Cortex of kidney (tissue), 1 donor: ENCODE measurements at places on chromosomes 1 and 21.

GRCh38 chr1:98035602-98036002 lies 114.8 kb upstream of the DPYD start:
- no peak for DNase-seq

DNA sequence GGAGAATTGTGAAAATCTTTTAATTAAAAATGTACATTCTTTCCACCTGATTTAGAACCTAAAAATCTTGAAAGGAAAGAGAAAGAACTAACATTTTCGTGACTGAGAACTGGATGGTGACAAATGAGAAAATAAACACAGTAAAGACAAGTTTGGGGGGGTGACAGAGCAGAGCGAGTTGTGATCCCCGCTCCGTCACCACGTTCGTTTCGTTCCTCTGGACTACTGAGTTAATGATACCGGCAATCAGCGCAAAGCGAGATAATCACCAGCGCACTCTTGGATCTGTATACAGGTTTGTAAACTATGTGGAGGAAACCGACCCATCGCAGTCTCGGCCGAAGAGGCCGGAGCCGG lies 31.2 kb upstream of the CFAP126 start:
- DNase-seq = no peak

DNA sequence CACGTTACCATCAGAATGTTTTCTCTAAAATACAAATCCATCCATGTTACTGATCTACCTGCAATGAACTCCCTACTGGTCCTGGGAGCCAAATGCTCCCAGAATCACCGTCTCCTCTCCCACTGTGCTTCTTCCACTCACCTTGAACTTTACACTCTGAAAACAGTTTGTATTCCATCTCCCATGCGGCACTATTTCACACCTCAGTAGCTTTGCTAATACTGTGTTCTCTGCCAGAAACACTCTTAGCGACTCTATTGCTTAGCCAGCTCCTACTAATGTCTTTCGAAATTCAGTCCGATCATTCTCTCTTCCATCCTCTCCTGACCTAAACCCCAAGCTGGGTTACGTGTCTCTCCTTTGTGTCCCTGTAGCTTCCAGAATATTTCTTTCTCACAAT lies 284.4 kb upstream of the DUSP10 start:
- no peak for DNase-seq

GRCh38 chr1:153404768-153405167 lies 11.6 kb upstream of the S100A7A start:
- no peak for DNase-seq

GRCh38 chr1:226309398-226310244 lies 657 bp upstream of the LIN9 start:
- no peak for DNase-seq

- DNase-seq = no peak
These were observed 29.4 kb upstream of the PRSS38 start for GRCh38 chr1:227785805-227786671.

DNA sequence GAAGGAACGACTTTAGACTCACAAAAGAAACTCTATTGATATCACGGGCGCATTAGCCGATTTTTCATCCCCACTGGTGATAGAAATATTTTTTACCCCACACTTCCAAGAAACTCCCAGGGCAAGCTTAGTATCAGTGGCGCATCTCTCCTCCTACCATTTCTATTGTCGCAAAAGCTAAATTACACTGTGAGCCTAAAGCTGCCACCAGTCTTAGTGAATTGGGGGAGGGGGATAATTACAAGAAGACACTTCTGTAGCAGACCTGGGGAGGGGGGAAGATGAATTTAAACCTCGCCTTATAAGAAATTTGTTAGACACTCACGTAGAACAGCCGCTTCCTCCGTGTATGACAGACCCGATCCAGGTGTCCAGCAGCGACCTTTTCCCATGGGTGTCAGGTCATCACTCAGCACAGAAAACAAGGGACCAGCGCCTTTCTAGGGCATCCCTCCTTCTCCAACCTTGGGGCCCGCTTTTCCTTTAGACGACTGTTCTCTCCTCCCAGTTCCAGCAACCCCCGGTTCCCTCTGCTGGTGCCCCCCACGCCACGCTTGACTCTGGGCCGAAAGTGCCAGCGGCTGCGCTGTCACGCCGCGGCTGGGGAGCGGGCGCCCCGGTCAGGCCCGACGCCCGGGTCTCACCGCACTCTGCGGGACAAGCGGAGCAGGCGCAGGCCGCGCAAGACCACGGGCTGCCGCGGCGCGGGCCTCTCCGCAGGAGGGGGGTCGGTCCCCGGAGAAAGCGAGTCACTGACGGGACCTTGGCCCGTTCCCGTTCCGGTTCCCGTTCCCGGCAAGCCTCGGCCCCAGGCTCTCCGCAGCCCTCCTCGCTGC lies 821 bp downstream of the PHC2 start:
- DNase-seq = no peak

GRCh38 chr21:31298618-31299269 lies 45.3 kb downstream of the TIAM1 start:
- no peak for DNase-seq

DNA sequence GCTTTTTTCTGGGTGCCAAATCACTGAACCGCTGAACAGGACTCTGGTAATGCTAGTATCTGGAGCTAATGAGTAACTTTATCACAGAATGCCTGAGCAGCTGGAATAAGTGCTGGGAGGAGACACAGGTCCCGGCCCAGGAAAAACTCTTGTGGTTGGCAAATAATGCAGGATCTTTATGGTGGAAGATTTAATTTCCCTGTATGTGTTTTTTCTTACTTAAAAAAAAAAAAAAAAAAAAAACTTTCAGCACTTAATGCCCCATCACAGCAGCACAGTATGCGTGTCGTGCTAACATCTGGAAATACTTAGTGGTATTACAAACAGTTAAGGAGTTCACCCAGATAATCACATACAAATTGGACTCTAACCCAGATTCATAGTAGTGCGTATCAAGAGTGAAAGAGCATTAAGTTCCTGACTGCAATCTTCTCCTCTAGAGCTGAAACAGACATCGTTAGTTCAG lies 220.7 kb downstream of the TOMM20 start:
- no peak for DNase-seq
